ENCODE measurements at places on chromosomes 4 and X.

DNA sequence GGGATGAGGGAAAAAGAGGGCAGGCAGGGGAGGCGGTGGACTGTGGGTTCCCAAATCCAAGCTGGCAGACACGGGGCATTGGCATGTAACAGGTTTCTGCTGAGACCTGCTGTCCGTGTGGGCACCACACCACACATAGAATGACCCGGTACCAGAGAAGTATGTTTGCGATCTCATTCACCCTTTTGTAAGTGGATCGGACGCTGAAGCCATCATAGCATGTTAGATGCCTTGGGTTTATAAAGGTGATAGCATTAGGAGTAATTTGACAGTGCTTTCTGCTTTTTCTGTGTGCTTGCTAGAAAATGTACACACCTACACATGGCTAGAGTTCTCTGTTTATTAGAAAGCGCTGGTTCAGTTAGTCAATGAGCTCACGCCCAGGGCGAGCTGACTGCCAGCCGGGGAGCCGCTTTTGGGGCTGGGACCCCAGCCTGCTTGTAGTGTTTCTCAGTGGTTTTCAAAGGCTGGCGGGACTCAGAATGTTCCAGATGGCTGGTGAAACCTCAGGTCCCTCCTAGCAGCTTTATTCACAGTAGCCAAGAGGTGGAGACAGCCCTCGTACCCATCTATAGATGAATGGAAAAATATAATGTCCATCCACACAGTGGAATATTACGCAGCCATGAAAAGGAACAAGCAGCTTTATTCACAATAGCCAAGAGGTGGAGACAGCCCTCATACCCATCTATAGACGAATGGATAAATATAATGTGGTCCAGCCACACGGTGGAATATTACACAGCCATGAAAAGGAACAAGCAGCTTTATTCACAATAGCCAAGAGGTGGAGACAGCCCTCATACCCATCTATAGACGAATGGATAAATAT lies 579 bp downstream of the IL3RA start:
- DNase-seq, result no peak

- DNase-seq, result no peak
Measured at GRCh38 chr4:83636930-83637329, 101.0 kb downstream of the GPAT3 start.

- no peak for DNase-seq
Measured at GRCh38 chr4:140134746-140135425, 19.1 kb downstream of the MAML3 start.

GRCh38 chr4:174681723-174682300 lies 147.2 kb downstream of the GLRA3 start:
- no peak for DNase-seq

GRCh38 chr4:189090174-189090814 lies 850.4 kb upstream of the FRG1 start:
- DNase-seq, result no peak

DNA sequence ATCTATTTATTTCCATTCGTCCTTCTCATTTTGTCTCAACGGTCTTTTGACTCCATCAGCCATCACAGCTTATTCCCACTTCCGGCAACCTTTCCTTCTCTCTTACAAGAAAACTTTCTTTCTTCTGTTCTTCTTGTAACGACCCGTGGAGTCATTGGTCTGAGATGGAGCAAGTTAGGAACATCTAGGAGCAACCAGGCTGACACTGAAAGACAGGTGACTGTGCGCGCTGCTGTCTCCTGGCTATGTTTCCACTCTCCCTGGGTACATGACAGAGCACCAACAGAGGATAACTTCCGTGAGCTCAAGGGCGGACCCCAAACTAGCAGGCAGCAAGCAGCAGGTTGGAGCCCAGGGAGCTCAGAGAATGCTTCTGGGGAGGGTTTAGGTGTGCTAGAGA lies 2.5 kb downstream of the FGF5 start:
- no peak for DNase-seq

DNA sequence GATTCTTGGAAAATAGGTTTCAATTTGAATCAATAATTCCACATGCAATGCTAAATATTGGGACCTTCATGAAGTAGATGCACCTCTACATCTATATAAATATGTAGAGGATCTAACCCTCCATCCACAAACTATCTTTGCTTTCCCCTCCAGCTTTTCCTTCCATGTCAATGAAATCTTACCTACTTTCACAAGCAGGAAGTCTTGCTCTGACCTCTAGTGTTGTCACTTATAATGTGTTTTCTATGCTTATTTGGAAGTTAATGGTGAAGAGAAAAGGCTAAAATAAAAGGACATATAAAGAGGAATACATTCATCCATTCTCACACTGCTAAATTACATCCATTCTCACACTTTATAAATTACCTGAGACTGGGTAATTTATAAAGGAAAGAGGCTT lies 472.7 kb upstream of the DIAPH2 start:
- no peak for DNase-seq

All from activated gamma-delta T cell treated with anti-CD3 and anti-CD28 coated beads, Interleukin-2, amount 50 U/mL, for 16 hours (primary cell).